ENCODE measurements at places on chromosomes 13 and 19.

GRCh38 chr13:20017365-20017711, 58.8 kb downstream of the ZMYM2 start:
- no peak for DNase-seq

DNA sequence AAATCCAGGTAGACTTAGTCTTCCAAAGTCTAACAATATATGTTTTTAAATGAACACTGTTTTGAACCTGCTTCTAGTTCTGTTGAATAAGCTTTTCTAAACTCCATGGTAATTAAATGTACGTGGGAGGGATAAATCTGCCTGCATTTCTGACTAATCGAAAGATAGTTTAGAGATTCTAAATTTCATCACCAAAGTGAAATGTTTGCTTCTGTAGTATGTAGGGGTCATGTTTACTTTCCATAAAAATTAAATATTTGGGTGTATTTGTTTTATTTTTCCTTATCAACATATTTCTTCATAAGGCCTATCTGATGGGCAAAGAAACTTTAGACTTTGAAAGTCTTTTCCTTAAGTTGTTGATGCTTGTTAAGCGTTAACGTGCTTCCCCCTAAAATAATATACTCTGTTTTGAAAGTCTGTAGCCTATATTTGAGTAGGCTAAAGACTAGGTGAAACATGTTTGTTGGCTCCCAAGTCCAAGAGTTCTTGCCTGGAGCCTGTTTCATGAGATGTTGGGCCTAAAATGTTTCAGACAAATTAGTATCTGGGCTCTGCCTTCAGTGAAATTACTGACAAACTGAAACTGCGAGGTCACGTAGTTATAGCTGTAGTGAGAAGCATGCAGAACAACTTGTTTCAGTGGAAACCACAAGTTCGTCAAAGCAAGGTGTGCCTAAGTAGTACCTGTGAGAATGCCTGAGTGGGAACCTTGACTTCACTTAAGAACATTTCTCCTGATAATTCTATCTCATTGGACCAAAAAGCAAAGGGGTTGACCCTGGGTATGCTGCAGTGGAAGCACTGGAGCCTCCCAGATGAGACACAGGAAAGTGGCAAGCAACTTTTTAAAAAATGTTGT, 126.2 kb downstream of the LMO7 start:
- DNase-seq: no peak

DNA sequence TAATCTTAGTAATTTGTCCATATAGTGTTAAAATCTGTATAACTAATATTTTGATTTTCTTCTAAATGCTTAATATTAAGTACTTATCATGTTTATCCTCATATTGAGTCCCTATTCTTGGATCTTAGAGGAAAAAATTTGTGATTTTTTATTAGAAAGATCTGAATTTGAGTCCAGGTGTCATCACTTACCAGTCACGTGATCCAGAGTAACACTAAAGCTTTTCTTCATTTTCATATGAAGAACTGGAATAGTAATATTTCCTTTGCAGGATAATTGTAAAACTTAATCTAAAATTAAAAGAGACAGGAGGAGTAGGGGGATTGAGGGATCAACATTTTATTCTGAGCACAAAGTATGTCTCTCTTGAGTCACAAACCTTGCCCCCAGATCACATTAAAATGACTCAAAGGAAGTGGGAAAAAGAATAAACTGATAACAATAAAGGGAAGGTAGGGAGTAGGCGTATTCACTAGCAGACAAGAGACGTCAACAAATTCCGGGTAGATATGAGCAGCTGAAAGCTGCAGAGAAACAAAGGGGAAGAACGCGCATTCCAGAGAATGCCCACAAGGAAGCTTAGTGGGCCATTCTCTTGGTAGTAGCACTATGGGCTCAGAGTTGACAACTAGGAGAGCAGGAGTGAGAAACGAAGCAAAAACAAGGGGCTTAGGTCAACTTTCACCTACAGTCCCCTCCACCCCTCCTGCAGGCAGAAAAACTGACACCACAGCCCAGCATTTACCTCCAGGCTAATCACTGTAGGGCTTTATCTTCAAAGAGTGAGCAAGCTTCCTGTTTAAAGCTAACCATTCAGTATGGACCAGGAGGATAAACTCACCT, 123.1 kb downstream of the SPRY2 start:
- no peak for DNase-seq

DNA sequence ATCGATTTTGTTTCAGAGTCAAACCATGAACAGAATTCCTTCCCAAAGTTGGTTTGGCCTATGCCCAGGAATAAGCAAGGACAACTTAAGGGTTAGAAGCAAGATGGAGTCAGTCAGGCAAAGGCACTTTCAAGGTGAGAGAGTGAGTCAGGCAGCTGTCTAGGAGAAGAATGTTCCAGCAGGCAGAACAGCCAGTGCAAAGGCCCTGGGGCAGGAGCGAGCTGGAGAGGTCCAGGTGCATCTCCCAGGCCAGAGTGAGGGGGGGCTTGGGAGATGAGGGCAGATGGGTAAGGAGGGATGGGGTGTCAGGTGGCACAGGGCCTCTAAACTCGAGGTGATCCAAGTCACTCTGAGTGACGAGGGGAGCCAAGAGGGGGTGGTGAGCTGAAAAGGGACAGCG, 9.2 kb upstream of the GRWD1 start:
- DNase-seq: no peak

DNA sequence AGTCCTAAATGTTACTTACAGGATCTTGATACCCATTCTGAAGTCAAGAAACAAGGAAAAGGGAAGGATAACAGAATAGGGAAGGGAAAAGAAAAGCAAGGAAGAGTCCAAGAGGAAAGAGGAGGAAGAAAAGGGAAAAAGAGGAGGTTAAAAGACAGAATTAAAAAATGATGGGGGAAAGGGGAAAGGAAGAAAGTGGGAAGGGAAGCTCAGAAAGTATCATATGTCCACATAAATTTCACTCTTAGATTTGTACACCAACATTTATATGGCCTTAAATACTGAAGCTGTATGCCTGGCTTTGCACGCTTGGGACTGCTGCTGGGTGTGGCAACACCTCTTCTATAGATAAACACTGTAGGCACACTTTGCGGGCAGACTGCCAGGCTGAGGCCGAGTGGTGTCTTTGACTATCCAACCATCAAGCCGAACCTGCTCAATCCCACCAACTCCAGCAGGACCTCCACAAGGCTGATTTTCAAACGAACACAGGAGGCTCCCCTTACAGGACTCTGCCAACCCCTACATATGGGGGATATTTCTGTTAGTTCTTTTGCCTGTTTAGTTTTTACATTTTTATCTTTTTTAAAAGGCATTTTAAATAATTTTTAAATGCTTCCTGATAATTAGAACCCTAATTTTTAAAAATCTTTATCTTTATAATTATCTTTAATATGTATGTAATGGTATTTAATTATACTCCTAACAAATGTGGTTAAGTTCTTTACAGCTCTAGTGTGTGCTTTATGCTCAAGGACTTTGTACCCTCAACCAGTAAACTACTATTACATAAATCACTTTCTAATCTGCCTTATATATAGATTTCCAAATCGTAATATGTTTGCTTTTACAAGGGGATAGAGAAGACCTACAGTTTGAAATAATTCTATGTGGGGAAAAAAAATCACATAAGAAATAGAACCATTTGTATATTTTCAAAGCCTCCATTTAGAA, 154.2 kb downstream of the DIAPH3 start:
- DNase-seq: no peak
